Inflammatory macrophage treated with lipopolysaccharide for 1 hour (primary cell): ENCODE measurements at places on chromosomes 12 and 14.
A peak's percentile ranks its signal among the peaks of the same experiment; 100 is the strongest.

GRCh38 chr14:68379510-68380328, 413.1 kb downstream of the ZFP36L1 start:
- DNase-seq, result no peak

DNA sequence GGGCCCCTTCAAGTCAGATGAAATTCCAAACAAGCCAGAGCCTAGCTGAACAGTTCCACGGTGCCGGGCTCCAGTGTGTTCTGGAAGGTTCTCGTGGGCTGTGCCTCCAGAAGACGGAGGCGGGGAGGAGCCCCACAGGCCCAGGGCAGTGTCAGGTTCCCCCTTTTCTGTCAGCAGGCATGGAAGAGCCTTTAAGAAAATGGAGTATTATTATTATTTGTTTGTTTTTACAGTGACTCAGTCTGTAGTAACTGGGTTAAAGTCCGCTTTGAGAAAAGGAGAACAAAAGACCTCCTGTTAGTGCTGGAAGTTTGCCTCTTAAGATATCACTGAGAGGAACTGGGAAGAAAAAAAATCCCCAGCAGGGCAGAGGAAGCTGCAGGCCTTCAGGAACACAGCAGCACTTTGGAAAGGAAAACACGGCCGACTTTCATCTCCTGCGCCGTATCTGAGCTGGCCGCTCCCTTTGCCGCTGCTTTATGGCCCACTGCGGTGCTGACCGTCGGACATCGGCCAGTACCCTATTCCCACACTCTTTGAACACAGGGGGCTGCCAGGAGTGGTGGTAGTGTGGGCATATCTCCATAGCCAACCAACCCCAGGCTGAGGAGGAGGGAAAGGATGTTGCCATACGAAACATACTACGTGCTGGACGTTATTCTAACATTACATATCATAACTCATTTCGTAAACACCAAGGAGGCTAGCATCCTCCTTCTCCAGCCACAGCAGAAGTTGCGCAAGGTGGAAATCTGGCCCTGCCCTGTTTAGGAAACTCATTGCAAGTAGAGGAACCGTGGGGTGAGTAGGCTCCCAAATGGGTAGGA, 194.0 kb downstream of the ZFP36L1 start:
- peak; percentile 94 for DNase-seq

- peak; percentile 65 for DNase-seq
These were observed 32.9 kb downstream of the SYNE3 start for GRCh38 chr14:95483309-95484165.

DNA sequence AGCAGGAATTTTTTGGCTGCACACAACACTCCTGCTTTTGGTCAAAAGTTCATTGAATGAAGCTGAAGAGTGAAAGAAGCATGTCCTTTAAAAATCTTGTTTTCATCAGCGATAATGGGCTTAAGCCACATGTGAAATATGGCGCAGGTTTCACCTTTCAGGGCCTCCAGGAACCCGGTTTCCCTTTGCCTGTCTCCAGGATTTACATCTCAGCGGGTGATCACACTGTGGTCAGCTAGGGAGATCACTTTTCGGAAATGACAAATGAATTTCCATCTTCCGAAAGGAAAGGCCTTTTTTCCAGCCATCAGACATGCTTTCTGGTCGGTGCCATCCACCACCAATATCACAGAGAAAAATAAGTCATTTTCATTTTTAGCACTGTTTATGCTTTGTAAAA, 727.1 kb upstream of the TBX3 start:
- DNase-seq, result no peak

DNA sequence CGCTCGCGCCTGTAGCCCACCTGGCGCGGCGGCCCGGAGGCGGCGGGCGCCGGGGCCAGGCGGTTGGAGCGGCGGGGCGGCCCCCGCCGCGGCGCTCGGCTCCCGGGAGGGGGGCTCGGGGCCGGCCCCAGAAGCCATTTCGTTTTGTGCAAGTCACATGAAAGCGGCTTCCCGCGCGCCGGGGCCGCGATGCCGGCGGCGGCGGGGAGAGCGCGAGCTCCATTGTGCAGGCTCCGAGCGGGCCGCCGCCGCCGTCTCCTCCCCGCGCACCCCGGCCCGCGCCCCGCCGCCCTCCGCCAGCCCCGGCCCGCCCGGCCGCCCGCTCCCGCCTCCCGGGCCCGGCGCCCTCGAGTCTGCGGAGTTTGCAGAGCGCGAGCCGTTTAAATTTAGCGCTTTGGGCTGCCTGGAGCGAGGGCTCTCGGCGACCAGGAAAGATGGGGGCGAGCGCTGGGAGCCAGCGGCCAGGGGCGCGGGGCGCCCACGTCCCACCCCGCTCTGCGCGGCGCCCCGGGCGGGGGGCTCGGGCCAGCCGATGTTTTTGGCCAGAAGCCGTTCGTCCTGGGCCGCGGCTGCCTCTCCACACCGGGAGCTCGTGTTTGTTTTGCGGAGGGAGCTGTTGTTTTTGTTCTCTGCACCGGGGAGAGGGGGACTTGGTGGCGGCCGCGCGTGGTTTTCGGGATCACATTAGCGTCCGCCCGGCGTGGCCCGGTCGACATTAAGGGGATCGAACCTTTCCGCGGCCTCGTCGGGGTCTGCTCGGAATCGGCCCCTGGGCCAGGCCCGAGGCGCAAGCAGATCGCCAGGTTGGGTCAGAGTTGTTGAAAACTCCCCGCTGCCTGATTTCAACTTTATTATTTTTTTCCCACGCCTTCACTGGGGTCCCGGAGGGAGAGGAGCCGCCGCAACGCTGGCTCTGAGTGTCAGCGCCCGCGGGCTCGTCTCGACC, 982 bp downstream of the BCL7A start:
- DNase-seq, result peak; percentile 2

- DNase-seq, result no peak
These were observed 16.3 kb downstream of the MUCL1 start for GRCh38 chr12:54870617-54871016.

GRCh38 chr12:56604355-56604754, 25.8 kb downstream of the BAZ2A start:
- DNase-seq, result no peak

DNA sequence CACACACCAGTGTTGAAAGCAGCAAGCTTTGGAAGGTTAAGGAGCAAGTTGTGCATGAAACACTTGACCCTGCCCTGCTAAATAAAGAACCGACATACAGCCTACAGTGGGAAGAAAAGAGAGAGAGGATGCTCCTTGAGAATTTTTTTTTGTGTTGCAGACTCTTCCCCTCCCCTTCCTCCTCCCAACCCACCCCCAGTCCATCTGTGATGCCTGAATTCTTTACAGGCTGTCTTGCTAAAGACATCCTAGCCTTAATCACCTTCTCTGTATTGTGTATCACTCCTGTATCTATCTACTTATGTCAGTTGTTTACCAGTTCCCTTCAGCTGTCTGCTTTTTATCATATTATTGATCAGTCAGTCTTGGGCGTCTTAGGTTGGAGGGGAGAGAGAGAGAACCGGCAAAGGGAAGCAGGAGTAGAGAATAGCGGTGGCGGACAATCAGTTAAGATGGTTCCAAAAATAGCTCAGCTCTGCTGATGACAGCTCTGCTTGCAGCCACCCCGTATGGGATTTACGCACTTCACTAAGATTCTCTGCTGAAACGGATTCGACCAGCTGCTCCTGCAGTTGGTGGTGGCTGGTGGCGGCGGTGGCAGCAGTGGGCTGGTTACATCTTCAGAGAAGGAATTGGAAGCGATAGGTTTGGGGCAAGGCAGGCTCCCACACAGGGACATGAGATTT, 664.7 kb downstream of the NRXN3 start:
- no peak for DNase-seq

DNA sequence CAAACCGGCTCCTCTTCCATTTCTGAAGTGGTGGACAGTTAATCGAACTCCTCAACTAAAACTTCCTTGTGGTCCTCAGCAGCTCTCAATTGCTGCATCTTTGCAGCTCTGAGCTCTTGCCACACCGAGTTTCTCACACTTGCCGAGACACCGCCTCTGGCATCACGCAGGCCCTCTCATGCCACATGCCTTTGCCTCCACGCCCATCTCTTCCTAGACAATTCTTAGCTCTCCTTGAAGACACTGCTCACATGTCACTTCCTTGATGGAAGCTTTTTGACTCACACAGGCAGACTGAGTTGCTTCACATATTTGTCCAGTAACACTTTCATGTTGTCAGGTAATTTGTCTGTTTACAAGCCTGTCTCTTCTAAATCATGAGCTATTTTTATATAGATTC, 29.2 kb downstream of the KCNA1 start:
- no peak for DNase-seq

DNA sequence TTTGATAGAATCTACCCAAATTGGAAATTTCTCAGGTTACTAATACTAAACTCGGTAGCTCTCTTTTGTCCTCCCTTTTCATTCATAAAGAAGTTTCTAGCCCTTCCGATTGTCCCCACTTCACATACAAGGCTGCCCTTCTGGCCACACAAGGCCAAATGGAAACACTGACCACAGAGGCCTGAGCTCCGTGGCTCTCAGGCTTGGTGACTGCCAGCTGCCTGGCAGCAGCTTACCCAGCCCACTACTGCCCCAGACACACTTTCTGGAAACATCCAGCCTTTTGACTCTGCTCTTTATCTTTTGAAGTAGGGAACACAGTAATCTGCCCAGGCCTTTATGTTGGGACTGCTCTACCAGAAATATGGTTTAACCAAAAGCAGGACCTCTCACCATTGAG, 167.2 kb downstream of the GCH1 start:
- no peak for DNase-seq

DNA sequence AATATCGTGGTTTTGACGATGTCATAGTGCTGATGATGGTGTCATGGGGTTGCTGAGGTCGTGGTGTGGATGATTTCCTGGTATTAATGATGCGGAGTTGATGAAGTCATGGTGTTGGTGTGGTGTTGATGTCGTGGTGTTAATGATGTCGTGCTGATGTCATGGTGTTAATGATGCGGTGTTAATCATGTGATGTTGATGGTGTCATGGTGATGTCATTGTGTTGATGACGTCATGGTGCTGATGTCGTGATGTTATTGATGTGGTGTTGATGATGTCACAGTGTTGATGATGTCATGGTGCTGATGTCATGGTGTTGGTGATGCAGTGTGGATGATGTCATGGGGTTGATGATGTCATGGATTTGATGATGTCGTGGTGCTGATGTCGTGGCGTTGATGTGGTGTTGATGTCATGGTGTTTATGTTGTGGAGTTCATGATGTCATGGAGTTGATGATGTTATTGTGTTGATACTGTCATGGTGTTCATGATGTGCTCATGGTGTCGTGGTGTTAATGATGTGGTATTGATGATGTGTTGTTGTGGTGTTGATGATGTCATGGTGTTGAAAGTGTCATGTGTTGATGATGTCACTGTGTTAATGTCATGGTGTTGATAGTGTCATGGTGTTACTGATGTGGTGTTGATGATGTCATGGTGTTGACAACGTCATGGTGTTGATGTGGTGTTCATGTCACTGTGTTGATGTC, 48.5 kb upstream of the RIMBP2 start:
- no peak for DNase-seq

- no peak for DNase-seq
These were observed 243.5 kb upstream of the DAAM1 start for GRCh38 chr14:58944968-58945356.

DNA sequence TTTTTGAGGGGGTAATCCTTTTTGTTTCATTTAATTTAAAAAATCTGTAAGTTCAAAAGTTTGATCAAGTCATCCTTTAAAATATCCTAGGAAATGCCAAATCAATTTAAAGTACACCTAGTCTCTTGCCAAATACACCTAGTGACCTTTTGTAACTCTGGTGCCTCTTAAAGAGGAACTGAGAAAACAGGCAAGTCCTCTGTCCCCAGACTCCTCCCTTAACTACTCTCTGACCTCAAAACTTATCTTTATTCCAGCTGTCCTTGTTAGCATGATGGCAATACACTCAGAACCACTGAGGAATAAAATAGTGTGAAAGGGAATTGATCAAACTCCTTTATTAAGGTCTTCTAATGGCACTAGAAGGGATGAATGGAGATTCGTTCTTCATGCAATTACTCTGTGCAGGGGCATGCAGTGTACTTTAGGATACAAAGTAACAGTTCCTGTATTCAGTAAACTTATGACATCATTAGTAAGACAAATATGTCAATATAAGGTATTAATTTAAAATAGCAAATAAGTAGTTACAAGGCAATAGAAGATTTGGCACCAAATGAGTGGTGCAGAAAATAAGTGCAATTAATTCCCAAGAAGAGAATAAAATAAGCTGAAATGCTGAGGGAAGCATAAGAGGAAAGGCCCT, 3.3 kb downstream of the FAR2 start:
- DNase-seq, result no peak

- DNase-seq, result no peak
These were observed 193.1 kb upstream of the FAR2 start for GRCh38 chr12:28955931-28956330.

- DNase-seq, result no peak
These were observed 183.8 kb downstream of the TTC7B start for GRCh38 chr14:90632451-90632850.

GRCh38 chr12:51524386-51524901, 66.6 kb upstream of the SCN8A start:
- DNase-seq, result no peak

DNA sequence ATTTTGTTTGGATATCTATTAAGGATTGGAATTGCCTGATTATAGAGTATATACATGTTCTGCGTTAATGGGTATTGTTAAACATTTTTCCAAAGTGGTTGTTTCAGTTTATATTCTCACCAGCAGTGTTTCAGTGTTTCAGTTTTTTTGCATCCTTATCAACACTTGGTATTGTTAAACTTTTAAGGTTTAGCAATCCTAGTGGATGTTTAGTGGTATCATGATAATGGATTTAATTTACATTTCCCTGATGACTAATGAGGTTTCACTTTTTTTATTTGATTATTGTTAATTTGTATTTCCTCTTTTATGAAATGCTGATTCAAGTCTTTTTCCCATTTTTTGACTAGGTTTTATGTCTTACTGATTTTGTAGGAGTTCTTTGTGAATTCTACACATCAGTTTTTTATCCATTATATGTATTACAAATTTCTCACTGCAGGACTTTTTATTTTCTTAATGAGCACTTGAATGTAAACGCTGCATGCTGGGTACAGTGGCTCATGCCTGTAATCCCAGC, 23.7 kb downstream of the YLPM1 start:
- no peak for DNase-seq

DNA sequence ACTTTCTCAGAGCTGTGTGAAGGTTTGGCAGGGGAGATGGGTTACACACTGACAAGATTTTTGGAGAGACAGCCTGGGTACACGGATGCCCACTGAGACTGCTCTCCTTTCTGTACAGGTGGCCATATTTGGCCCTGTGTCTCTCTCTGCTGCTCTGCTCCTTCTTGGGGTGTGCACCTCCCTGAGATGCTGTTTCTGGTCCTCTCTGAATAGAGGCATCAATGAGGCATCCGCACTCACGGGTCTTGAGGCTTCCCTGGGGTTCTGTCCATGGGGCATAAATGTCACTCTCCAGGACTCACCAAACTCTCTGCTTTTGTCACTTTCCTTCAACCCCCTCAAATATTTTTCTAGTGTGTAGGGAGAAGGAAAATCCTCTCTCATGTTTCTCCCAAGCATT, 77.5 kb downstream of the TTC8 start:
- no peak for DNase-seq
